ENCODE measurements at places on chromosomes 3 and 15.

DNA sequence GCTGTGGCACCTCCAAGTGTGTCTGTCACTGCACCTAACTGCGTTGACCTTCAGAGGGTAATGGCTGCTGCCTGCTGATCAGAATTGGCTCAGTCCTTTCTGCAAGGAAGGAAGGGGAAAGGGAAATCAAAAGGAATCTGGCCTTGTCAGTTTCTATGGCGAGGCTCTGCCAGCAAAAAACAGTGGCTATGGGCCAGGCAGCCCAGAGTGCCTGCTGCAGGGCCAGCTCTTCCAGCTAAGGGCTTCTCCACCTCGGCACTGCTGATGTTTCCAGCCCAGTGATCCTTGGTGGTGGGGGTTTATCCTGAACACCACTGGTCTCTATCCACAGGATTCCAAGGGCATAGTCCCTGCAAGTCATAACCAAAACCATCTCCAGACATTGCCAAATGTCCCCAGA lies 184.3 kb downstream of the TJP1 start:
- DNase-seq: no peak

DNA sequence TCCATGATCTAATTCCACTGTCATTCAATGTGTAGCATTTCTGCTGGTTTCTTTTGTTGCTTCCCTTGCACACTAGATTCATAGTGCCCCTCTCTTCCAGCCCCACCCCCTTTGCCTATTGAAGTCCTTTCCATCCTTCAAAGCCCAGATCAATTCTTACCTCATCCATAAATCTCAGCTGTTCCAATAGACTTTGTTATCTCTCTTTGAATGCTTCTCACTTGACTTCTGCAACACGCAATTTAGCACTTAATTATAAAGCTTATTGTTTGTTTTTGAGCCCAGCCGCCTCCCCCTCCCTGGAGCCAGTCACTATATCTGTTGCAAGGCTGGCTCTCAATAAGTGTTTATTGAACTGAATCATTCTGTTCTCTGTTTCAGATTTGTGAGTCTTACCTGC lies 174.6 kb upstream of the TBL1XR1 start:
- DNase-seq: no peak

DNA sequence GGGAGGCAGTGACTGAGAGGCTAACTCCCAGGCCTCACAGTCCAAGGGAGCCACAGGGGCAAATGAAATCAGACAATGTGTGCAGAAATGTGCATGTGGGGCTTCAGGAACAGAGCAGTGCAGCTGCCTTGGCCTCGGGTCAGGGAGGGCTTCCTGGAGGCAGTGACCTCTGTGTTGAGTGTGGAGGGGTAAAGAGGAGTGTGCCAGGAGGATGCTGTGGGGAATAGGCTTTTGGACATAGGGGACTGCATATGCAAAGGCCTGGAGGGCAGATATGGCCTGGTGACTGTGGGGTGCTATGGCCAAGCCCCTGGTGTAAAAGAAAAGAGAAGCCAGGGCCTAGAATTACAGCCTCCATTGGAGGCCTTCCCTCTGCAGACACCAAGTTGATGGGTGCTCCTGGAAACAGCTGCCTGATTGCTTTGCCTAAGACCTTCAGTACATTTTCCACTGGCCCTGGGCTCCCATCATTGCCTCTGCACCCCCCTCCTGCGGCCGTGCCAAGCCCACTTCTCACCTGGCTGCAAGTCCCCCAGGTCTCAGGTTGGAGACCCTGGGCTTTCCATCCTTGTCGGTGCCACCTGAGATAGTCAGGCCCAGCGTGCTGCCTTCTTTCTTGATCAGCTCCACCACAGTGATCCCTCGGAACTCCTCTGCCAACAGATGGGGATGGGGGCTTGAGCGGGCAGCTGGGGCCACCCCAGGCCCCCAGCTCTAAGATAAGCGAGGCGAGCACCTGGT lies 15.1 kb downstream of the GRIP2 start:
- DNase-seq: no peak

GRCh38 chr3:170360466-170360865 lies 3.0 kb downstream of the SKIL start:
- peak; percentile 24 for DNase-seq

DNA sequence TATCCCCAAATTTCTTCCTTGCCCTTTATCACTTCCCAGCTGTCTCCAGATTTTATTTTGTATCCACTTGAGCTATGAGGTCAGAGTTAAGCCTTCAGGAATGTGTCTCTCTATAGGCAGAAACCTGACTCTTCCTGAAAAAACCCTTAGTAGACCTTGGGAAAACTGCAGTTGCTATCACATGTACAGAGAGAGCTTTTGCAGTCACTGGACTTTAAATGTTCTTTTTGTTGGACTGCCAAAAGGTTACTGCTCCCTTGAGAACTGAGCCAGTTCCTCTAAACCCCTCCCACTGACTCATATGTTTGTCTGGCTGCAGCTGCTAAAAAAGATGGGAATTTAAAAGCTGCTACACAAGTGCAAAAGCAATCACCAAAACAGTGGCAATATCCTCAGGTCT lies 169.1 kb upstream of the CCDC54 start:
- peak; percentile 35 for DNase-seq

Data from A549 (cell line).